T-helper 2 cell treated with Interferon-gamma antibody and Interleukin-4, amounts not matched to agents 5 μg/mL and 100 μg/mL, for 36 hours (primary cell): ENCODE measurements at places on chromosomes 3 and 15.

GRCh38 chr3:29565236-29565635, 284.4 kb downstream of the RBMS3 start:
- no peak for DNase-seq

GRCh38 chr15:75069301-75069925, 46.0 kb downstream of the PPCDC start:
- DNase-seq = no peak

DNA sequence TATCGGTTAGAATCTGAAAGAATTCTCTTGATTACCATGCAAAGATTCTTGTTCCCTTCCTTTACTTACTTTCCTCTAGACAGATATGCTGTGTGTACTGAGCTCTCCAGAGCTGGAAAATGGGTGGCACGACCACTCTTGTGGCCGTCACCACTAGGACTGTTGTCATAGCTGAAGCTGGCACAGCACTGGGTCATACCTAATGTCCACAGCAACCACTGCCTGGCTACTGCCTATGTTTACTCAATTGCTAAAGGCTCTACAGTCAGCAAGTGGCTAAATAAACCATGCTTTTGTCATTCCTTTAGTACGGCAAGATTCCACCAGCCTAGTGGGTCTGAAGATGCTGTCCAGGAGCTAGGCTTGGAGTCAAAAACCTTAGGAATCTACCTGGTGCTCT, 1643.0 kb downstream of the OTOL1 start:
- no peak for DNase-seq

- DNase-seq = no peak
These were observed 148.0 kb upstream of the NR2E3 start for GRCh38 chr15:71662306-71662705.

DNA sequence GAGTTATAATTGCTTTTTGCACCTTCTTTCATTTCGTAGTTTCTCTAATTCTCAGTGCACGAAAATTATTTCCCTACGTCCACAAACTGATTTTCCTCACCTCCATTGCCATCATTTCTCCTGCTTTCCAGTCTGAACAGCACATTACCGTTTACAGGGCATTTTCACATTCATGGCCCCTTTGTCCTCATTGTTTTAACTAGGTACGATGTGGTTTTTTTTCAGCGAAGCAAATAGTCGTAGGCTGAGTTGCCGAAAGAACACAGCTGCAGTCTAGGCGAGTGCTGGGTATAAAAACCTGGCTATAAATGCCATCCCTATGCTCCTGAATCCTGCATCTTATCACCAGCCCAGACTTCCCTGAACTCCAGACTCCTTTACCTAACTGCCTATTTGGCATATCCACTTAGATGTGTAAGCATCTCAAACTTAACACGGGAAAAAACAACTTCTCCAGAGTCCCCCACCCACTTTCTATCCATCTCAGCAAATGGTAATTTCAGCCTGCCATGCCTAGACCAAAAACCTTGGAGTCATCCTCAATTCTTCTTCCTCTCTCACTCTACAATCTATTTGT, 691 bp upstream of the FSIP1 start:
- DNase-seq = no peak

GRCh38 chr15:39376371-39376909, 204.4 kb upstream of the THBS1 start:
- no peak for DNase-seq

DNA sequence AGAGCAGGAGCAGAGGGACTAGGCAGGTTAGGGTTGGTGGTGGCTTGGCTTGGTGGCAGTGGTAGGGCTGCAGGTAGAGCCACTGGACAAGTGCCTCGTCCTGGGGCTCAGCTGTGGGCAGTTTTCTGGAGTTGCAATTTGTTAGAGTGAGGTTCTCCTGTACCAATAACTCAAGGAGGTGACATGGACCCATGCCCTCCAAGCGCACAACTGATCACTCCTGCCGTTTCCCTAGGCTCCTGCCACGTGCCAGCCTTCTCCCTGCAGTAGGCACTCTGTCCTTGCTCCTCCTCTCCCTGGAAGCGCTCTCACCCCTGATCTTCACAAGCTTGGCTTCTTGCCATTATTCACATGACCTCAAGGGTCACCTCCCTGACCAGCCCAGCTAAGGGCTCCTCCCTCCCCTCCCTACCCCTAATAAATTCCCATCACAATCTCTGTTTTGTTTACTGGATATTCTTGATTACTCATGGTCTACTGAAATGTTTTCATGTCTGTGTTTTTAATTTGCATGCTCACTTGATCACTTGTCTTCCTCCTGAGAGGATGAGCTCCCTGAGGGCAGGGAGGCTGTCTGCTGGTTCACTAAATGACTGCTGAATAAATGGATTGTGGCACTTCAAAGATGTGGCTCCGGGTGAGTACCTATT, 3.3 kb downstream of the WNT7A start:
- DNase-seq = no peak

DNA sequence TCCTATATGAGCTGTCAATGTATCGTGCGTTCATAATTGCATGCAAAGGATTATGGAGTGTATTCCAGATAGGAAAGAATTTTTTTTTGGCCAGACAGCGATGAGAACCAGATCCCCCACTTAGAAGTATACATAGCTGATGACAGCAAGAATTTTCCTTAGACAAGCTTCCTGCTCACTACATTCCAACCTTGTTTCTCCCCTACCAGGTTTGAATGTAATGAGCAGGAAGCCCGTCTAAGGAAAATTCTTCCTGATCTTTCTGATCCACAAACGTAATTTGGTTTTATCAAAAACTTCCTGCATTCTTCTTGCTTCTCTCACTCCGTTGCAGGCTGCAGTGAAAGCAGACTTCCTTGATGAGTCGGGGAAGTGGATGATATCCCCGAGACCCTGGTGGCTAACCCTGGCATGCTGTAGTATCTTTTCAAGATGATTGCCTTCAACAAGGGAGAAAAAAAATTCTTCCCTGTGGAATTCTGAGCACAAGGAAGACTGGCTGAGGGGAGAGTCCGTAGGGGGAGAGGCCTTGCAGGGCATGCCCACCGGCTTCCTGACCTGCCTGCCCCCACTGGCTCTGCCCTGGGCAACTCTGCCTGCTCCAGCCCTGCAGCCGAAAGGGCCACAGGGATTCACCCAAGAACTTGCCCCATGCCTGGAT, 243.1 kb downstream of the TLE3 start:
- DNase-seq = no peak

GRCh38 chr3:141526709-141527108, 39.9 kb downstream of the RASA2 start:
- no peak for DNase-seq

DNA sequence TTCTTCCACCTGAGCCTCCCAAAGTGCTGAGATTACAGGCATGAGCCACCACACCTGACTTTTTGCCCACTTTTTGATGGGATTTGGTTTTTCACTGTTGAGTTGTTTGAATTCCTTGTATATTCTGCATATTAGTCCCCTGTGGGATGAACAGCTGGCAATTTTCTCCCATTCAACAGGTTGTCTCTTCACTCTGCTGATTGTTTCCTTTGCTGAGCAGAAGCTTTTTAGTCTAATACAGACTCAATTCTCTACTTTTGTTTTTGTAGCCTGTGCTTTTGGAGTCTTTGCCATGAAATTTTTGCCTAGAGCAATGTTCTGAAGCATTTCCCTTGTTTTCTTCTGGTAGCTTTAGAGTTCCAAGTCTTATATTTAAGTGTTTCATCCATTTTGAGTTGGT, 62.7 kb upstream of the MFGE8 start:
- DNase-seq = no peak

DNA sequence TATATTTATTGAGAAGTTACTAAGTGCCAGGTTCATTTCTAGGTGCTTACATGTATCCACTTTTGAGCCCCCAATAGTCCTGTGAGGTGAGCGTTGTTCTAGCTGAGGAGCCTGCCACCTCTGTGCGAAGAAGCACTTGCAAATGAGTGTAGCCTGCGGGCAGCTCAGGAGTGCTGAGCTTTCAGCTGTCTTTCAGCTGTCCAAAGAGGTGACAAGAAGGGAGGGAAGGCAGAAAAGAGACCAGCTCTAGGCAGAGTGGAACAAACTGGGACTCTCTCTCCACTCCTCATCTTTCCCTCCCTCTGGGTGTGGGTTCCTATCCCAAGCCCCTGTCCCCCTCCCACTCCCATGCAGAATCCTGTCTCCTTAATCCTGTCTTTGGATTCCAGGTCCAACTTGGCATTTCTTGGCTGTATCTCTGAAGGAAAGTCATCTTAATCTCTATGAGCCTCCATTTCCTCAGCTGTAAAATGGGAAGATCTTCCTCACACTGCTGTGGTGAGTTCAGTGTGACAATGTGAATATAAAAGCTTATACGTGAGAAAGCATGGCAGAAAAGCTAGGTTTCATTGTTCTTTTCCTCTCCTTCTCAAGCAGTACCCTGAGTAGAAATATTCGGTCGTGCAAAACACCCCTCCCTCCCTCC, 6.7 kb upstream of the SRP14 start:
- no peak for DNase-seq

DNA sequence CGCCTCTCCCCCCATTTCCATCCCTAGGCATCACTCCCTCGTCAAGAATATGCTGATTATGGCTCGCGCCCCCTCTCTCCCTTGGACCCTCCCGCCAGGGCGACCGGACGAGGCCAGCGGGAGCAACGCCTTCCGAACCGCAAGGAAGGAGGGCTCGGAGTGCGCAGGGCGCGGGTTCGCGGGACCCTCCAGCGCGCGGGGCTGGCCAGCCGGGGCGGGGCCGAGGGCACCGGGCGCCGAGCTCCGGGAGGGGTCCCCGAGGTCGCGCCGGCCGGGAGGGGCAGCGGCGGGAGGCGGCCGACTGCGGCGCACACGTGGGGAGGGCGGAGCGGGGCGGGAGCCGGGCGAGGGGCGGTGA, 483 bp downstream of the EHD4 start:
- no peak for DNase-seq

- DNase-seq = no peak
These were observed 733.8 kb upstream of the ALCAM start for GRCh38 chr3:104632947-104633346.

GRCh38 chr3:51434746-51435327, 43.8 kb downstream of the RBM15B start:
- peak; percentile 30 for DNase-seq

GRCh38 chr3:192933779-192934460, 16.3 kb upstream of the MB21D2 start:
- DNase-seq = no peak

DNA sequence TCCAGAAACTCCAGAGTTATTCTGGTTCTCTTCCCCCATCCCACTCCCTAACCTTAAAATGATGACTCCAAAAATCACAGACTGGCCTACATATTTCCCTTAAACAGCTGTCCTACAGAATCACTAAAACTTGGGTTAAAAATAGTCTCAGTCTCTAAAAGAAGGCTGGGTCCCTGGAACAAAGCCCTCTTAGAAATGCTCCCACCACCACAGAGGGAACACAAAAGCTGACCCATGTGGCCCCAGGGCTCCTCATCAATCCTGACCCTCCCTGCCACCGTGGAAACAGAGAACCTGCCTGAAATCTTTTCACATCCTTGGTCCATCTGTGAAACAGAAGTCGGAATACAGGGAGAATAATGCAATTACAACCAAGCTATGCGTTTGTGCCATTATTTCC, 55.7 kb upstream of the DCLK3 start:
- no peak for DNase-seq
